ENCODE measurements at places on chromosomes 11 and 22. TPM values are rescaled to one million over a fixed set of nuclear protein-coding genes. Genes with fewer than 3 reads are reported as not detected.

KRTAP5-7 gene
- polyA plus RNA-seq, result 0.56 TPM

NAALAD2 gene
- polyA plus RNA-seq, result 23.4 TPM

CD248 gene
- not detected for polyA plus RNA-seq

MYBPC3 gene
- not detected for polyA plus RNA-seq

CCDC89 gene
- not detected for polyA plus RNA-seq

Measured in neural cell (in vitro differentiated cells).